ENCODE measurements at places on chromosomes 7 and 10. TPM values are rescaled to one million over a fixed set of nuclear protein-coding genes. Genes with fewer than 3 reads are reported as not detected.

- peak overlapping the region; percentile 67 for H3K27ac ChIP-seq
- H3K4me3 ChIP-seq = peak overlapping the region; percentile 99
- no peak for DNase-seq
- H3K4me1 ChIP-seq = peaks cover 82% of the 10 kb centered on the region
These were observed 9.5 kb downstream of the INHBA start for GRCh38 chr7:41693150-41693997.

DNA sequence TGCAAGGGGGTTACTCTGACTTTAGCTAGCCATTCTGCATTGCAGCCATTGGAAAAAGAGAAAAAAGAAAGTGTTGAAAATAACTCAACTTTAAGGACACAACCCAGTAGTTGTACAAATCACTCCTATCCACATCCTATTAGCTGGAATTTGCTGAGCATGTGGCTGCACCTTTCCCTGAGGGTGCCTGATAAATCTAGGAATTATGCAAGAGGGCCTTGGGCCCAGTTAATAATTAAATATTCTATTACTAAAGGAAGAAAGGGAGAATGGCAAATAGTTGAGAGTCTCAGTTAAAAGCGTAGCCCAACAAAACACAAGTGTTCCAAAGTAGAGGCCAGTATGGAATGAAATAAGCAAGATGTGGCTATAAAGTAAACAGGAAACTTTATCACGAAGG lies 200.9 kb upstream of the CNTNAP2 start:
- no peaks in the 10 kb centered on the region for H3K36me3 ChIP-seq
- no peaks in the 10 kb centered on the region for H3K4me1 ChIP-seq
- no peaks in the 10 kb centered on the region for H3K27me3 ChIP-seq
- H3K4me3 ChIP-seq = no peak overlapping the region
- H3K27ac ChIP-seq = no peak overlapping the region

DNA sequence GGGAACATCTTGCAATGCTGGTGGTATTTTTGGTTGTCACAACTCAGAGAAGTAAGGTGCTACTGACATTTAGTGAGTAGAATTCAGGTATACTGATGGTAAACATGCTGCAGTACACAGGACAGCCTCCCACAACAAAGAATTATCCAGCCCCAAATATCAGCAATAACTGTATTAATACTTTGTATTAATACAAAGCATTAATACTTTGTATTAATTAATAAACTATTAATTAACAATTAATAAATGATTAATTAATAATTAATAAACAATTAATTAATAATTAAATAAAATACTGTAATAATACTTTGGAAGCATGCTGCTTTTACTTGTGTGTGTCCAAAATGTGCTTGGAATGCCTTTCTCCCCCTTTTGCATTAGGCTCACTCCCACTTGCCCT lies 62.5 kb downstream of the ZNF92 start:
- no peak overlapping the region for H3K27ac ChIP-seq
- H3K27me3 ChIP-seq = no peaks in the 10 kb centered on the region
- no peak overlapping the region for H3K4me3 ChIP-seq
- no peaks in the 10 kb centered on the region for H3K36me3 ChIP-seq
- no peaks in the 10 kb centered on the region for H3K4me1 ChIP-seq

GRCh38 chr10:9137368-9137767 lies 1082.9 kb downstream of the GATA3 start:
- H3K4me3 ChIP-seq = no peak overlapping the region
- H3K36me3 ChIP-seq = no peaks in the 10 kb centered on the region
- no peaks in the 10 kb centered on the region for H3K4me1 ChIP-seq
- H3K27ac ChIP-seq = no peak overlapping the region
- DNase-seq = no peak

- H3K27ac ChIP-seq = no peak overlapping the region
- no peaks in the 10 kb centered on the region for H3K4me1 ChIP-seq
- peaks cover 9% of the 10 kb centered on the region for H3K27me3 ChIP-seq
- DNase-seq = no peak
- H3K36me3 ChIP-seq = peaks cover 3% of the 10 kb centered on the region
These were observed 126.3 kb upstream of the STARD3NL start for GRCh38 chr7:38051786-38052185.

- no peak overlapping the region for H3K27ac ChIP-seq
- peaks cover 4% of the 10 kb centered on the region for H3K36me3 ChIP-seq
- no peak overlapping the region for H3K4me3 ChIP-seq
- no peaks in the 10 kb centered on the region for H3K27me3 ChIP-seq
These were observed 73.5 kb downstream of the CTNNA3 start for GRCh38 chr10:67622511-67622910.

DNA sequence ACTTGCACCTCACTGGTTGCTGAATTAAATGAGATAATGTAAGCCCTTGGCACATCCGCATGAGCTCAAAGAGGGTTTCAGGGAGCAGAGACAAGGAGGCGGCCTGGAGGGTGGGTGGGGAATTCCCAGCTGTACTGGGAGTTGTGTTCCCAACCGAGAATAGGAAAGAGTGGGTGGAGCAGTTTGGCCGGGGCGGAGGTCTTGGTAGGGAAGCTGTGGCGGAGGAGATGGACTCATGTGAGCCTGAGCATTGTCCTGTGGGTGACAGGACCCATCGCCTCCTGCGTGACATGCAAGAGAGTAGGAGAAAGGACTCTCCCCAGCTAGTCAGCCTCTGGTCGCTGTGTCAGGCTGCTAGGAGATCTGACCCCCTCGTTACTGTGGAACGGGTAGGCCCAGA lies 41.0 kb upstream of the SAMD8 start:
- H3K27me3 ChIP-seq = no peaks in the 10 kb centered on the region
- no peak overlapping the region for H3K4me3 ChIP-seq
- H3K27ac ChIP-seq = no peak overlapping the region
- no peaks in the 10 kb centered on the region for H3K36me3 ChIP-seq
- DNase-seq = no peak

Gene SVOPL
- total RNA-seq = not detected

Gene LRRC18
- not detected for total RNA-seq
